ENCODE measurements at places on chromosomes 6 and 20.

DNA sequence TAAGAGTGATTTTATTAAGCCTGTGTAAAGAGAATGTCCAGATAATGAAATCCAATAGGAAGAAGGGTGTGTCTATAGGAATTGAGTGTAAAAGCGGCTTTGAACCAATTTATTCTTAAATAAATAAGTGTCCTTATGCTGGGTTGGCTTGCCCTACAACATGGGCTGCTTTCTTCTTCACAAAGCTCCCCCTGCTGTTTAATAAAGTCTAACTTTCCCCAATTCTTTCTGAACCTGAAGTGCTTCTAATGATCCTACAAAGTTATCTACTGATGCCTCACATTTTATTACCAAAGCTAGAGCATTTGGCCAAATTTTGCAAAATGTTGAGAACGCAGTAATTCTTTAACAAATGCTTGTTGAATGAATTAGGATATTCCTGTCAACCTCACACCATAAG is 36.3 kb upstream of the SIRT5 start:
- DNase-seq, result no peak

DNA sequence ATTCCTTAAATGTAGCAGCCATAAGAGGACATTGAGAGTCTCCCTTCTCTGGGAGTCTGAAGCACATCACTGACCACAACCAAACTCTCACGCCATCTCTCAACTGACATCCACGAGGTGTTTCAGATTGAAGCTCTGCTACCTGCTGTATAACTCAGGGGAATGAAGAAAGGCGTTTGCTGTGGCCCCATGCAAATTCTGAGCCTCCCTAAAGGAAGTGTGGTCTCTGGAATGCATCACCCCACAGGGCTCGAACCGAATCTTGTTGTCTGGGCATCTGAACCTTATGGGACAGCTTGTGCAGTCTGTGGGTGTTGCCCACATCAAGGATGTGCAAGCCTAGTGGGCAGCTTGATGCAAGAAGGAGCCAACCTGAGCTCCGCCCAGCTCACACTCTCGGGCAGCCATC is 10.9 kb downstream of the PMEPA1 start:
- DNase-seq, result peak; percentile 43

DNA sequence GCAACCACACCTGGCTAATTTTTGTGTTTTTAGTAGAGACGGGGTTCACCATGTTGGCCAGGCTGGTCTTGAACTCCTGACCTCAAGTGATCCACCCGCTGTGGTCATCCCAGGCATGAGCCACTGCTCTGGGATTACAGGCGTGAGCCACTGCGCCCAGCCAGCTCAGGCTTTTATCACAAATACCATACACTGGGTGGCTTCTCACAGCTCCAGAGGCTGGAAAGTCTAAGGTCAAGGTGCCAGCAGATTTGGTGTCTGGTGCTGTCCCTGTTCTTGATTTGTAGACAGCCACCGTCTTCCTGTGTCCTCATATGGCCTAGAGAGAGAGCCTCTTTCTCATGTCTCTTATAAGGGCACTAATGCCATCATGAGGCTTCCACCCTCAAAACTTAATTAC is 25.9 kb downstream of the SHLD1 start:
- DNase-seq, result no peak

GRCh38 chr6:151096255-151096612 is 143.5 kb upstream of the AKAP12 start:
- no peak for DNase-seq

DNA sequence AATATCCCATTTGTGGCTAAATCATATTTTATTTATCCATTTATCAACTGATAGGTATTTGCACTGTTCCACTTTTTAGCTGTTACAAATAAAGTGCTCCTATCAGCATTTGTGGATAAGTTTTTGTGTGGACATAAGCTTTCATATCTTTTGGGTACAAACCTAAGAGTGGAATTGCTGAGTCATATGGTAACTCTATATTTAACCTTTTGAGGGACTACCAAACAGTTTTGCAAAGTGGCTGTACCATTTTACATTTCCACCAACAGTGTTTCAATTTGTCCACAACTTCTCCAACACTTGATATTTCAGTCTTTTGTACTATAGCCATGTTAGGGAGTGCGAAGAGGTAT is 23.6 kb upstream of the ECHDC1 start:
- no peak for DNase-seq

DNA sequence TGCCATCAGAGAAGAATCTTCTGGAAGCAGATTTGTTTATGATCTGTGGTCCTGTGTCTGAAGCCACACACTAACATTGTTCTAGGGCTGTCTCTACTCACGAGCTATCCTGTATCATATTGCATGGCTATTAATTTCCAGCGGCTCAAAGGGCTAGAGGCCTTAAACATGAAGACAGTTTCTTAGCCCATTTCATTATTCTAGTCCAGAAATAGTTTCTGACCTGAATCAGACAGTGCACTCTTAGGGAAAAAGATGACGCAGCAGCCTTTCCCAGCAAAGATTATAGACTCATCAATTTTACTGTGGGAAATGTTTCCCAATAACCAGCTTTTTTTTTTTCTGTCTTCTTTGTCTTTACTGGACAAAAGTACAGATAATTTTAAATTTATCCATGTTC is 105.3 kb upstream of the SUPT3H start:
- no peak for DNase-seq

GRCh38 chr6:40688214-40688761 is 101.1 kb upstream of the LRFN2 start:
- DNase-seq, result no peak

- no peak for DNase-seq
These were observed 739.4 kb upstream of the FLRT3 start for GRCh38 chr20:15076785-15077184.

DNA sequence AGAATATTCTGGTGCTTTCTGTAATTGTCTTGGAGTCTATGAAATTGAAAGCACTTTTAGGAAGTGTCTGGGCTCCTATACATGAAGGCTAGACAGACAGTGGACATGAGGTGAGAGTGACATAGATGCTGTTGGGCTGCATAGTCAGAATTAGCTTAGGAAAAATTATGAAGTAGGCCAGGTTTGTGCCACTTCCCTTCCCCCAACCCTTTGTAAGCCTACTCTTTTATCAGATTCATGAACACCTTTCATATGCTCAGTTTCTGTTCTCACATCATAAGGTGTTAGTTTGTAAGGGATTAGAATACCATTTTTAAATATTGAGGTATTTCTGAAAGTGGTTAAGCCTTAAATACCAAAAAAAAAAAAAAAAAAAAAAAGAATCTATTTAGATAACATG is 18.4 kb upstream of the SNPH start:
- DNase-seq, result no peak

GRCh38 chr20:13929836-13930235 is 60.6 kb downstream of the SEL1L2 start:
- no peak for DNase-seq

DNA sequence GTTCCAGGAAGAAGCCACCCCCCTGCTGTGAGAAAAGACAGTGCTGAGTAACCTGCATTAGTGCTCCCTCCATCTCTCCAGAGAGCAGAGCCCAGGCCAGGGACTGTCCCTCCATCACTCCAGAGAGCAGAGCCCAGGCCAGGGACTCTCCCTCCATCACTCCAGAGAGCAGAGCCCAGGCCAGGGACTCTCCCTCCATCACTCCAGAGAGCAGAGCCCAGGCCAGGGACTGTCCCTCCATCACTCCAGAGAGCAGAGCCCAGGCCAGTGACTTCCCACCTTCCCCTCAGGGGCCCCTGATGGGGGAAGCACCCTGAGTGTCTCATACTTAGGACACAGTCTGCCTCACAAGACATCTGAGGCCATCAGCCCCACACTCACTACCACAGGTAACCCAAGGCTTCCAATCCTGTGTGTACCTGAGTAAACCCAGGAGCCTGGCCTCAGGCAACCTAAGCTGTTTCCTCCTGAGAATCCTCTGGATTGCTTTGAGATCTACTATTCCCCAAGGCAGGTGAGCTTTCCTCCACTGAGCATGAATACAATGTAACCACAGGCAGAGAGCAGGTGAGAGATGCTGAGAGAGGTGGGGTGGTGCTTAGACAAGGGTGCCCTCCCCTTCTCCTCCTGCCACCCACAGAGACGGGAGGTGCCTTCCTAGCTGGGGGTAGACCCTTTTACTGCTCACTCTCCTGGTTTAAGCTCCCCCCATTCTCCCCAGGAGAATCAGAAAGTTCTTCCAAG is 4.9 kb downstream of the TBXT start:
- peak; percentile 79 for DNase-seq

DNA sequence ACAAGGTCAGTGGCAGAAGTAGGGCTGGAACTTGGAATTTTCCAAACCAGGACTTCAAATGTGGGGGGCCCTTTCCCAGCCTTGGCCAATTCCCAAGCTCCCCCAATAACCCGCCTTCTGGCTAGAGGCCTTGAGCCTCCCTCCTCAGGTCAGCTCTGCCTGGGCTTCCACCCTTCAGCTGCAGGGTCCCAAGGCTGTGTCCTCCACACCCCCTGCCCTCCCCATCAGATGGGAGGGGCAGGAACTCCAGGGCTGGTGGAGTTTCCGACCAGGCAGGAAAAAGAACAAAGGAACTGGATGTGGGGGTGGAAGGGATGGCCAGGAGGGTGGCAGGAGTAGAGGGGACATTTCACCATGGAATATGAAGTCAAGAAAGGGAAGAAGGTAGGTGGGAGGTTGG is at the start of gene CCM2L:
TSS of gene CCM2L (plus strand) at position 338 of the 400 bp plus-strand sequence. CDS start at position 355, 17 bp downstream.
- no peak for DNase-seq

GRCh38 chr6:8181951-8182845 is 79.8 kb upstream of the EEF1E1 start:
- DNase-seq, result no peak

DNA sequence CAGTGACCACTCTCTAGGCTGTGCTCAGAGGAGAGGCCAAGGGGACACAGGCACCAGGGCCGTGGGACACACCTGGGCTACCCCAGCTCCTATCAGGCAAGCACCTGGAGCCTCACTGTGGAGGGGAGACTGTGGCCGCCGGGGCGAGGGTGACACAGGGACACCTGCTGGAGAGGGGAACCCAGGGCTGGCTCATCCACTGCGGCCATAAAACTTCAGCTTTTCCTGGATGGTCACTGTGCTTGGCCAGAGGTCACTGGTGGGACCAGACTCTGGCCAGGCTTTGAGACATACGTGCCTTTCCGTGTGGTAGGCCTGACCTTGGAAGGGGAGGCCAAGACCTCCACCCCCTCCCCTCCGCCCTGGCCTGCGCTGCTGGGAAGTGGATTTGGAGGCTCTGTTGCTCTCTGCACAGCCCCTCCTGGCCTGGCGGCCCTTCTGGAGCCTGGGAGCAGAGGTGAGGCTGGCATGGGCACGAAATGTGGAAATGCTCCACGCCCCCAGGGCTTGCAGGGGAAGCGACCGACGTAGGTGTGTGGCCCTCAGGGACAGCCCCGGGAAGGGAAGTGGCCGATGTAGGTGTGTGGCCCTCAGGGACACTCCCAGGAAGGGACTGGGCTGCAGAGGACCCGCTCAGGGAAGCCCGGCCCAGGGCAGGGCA is 42.9 kb upstream of the BHLHE23 start:
- no peak for DNase-seq

DNA sequence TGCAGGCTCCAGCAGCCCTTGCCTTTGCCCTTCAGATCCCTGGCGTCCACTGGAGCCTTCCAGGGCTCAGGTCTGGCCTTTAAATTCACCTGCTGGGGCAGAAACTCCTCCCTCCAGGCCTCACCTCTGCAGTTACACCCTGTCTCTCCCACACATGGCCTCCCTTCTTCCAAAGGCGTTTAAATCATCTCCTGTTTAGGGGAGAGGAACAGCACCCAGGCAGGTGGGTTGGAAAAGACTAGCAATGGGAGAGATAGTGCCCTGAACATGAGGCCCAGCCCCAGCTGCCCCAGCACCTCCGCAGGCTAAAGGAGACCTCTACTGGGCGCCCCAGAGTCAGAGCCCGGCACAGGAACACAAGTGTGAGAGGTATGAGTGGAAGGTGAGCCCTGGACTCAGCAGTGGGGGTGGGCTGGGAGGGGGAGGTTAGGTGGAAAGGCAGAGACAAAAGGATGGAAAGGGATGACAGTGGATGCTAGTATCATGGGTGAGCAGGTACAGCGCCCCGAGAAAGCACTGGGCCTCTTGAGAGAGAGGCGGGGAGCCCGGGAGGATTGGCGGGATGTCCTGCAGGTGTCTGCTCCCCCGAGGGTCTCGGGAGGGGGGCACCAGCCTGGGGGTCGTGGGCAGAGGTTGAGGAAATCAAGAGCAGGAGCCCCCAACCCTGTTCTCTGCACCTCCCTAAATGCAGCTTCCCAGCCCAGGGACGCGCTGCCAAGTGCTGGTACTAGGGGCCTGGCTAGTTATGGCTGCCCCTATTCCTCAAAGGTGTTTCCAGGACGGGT is at the start of gene CST9:
TSS of gene CST9 (minus strand) at position 51 of the 785 bp plus-strand sequence. CDS start 53 bp downstream, outside the sequence.
- no peak for DNase-seq

DNA sequence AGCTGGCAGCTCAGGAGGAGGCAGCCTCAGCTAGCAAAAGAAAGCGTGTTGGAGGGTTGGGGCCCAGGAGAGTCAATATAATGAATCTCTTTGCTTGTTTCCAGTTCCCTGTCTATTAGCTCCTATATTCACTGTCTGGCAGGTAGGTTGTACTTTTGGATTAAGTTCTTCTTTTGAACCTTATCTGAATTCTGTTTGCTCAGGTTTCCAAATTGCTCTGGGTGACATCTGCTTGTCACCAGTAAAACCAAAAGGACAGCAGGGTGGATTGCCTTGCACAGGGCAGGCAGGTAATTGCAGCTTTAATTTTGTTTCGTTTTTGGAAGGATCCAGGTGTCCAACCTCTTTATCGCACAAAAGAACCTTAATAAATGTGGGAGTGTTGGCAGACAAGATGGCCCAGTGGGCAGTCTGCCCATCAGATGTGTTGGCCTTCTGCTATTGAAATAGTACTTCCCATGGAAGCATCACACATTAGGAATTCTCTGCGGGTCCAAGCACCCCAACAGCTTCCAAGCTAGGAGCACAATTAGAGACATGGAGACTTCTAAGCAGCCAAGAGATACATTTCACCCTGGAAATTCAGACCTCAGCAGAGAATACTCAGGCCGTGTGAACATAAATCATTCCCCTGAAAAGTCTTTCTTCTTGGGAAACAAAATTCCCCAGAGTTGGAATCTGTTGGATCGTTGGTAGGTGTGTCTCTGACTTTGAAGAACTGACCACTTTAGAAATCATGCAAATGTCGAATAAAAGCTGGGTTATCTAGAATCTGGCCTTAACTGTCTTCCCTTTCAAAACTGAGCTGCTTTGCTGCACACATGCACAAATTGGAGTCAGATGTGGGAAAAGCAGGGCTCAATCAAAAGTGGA is 286.9 kb upstream of the BMP2 start:
- no peak for DNase-seq

- DNase-seq, result no peak
These were observed 354.4 kb downstream of the QKI start for GRCh38 chr6:163768905-163769304.
